ENCODE measurements at places on chromosomes 7 and 10.

DNA sequence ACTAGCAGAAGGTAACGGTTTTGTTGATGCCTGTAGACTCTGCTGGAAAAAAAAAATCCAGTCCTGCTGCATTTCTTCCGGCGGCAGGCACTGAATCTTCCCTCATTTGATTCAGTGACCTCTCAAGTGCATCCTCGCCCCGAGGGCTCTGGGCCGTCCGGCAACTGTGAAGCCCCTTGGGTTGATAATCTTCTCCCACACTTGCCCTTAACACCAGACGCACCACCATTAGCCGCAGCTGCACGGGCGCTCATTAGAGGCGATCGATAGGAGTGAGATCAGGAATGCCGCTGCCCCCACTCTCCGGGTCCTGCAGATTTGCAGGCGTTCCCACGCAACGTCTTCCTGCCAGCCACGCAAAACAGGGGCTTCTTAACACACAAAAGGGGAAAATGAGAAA, 200.0 kb upstream of the MKI67 start:
- DNase-seq = no peak

DNA sequence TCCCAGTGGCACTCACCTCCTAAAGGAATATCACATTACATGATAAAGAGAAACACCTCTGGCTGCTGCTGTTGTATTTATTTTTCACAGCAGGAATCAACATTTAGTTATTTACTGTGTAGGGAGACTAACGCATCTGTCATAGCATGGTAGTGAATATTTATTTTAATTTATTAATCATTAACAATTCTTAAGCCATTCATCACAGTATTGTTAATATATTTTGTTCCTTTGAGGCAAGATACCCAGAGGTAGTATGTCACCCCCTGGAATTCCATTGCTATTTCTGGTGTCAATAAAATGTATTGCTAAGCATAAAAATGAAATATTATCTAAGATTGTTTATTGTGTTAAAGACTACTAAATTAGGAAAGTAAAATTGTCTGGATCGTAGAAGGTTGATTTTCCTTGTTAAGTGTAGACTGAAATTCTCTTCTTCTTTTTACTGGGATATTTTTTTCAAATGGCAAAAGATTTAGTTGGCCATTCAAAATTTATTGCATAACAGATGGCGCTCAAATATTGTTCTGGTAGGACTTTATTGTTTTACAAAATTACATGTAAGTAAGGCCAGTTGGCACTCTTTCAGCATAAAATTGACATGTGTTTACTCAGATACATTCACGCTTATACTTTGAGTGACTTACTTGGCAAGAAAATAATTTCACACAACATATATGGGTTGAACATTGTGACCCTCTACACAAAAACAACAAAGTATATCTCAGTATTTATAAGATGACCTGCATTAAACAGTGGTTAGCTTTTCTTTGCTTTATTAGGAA, 1358.7 kb upstream of the SORCS1 start:
- no peak for DNase-seq

- no peak for DNase-seq
Observed at GRCh38 chr10:13812804-13813203, 226.0 kb downstream of the PRPF18 start.

DNA sequence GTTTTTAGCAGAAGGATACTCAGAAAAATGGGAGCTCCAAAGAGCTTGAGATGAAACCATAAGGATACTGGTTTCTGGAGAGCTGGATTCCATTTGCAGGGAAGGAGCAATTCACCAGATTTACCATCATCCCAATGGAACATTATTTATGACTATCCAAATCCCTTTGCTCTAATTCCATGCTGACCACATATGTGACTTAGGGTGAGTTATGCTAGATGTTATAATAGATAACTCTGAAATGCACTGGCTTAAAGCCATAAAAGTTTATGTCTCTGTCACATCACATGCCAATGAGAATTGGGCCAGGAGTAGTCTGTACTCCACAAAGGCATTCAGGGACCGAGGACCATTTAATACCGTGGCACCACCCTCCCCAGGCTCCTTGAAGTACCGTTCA, 185.2 kb downstream of the SKIDA1 start:
- no peak for DNase-seq

- DNase-seq = no peak
Observed at GRCh38 chr10:70776455-70777005, 8.6 kb downstream of the TBATA start.

- DNase-seq = no peak
Observed at GRCh38 chr7:30278849-30279652, 5.3 kb upstream of the ZNRF2 start.

DNA sequence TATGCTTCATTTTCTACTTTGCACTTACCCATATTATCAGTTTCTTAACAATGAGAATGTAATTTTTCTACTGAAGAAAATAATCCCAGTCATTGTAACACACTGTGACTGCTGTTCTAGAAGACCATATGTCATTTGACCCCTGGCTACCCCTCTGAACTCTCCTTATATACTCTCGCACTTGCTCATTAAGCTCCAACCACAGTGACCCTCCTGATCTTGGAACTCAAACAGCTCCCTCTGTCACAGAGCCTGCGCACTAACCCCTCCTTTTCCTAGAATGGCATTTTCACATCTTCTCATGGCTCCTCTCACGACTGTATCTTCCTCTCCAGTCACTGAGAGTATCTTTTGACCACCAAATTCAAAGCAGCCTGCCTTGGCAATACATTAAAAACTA, 169.7 kb downstream of the CACNA2D1 start:
- no peak for DNase-seq

DNA sequence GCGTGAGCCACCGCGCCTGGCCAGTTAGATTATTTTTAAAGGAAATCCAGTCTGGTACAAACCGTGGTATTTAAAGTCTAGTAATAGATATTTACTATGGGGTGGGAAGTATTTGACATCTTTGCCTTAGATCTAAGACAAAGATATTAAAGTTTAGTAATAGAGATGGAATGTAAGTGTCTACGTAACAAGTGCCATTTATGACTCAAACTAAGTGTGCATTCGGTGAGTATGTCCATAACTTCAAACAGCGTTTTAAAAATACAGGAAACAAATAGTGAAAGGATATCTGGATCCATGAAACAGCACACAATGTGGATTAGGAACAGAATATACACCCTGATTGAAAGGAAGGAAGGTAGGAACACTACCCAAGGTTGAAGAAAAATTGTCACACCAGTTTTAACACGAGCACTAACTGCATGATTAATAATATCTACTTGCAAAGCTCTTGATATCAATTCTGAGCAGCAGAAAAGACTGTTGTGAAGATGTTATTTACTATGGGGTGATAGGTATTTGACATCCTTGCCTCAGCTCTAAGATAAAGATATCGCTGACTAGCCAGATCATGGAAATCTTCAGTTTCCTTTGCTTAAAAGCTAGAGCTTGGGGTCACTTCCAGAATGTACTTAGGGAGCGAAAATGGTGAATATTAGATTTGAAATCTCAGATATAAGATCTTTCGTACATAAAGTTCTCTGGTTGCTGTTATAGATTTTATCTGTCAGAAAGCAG, 48.7 kb downstream of the EPC1 start:
- no peak for DNase-seq

- no peak for DNase-seq
Observed at GRCh38 chr10:71761541-71762113, 11.7 kb downstream of the VSIR start.

DNA sequence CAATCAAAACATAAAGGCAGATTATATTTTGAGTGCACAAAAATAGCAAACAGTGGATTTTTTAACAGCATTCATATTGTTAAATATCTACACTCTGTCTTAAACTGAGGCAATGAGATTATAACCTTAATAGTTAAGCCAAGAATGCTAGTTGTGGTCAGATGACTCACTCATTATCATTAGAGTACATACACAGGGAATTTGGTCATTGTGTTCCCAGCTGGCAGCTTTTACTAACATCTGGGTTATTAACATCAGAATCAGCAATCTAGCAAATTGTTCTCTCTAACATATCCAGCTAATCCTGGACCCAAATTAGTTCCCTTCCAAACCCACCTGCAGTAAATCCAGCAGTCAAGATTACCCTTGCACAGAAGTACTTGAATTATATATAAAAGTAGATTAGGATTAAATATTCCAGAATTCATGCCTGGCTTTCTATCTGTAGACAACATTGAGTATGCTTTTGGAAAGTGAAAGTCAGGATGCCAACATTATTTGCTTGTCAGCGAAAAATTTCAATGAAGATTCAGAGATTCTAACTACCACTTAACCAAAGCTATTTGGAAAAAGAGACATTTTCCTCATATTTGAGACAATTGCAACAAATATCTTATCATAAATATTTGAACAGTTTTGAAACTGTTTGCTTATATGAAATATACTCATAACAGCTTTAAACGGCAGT, 1035.6 kb upstream of the PHF14 start:
- DNase-seq = no peak

DNA sequence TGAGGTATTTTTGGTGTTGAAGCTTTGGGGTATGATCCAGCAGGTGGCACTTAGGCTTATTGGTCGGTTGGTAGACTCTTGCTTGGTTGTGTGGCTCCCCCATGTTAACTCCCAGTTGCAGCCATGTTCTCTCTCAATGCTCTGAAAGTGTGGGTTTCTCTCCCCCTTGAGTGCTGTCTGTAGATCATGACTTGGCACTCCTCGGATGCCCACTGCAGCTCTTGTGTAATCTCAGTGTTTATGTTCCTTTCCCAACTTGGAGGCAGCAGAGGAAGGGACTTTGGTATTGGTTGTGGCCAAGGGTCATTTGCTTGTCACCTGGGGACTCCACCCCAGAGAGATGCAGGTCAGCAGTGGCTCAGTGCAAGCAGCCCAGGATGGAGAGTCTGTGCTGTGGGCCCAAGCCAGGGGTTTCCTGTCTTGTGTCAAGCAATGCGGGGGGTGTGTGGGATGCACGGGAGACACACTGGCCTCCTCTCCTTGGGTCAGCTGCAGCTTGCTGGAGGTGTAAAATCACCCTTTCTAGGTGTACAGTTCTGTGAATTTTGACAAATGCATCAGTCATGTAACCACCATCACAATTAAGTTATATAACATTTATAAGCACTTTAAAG, 36.9 kb downstream of the PIK3CG start:
- no peak for DNase-seq

DNA sequence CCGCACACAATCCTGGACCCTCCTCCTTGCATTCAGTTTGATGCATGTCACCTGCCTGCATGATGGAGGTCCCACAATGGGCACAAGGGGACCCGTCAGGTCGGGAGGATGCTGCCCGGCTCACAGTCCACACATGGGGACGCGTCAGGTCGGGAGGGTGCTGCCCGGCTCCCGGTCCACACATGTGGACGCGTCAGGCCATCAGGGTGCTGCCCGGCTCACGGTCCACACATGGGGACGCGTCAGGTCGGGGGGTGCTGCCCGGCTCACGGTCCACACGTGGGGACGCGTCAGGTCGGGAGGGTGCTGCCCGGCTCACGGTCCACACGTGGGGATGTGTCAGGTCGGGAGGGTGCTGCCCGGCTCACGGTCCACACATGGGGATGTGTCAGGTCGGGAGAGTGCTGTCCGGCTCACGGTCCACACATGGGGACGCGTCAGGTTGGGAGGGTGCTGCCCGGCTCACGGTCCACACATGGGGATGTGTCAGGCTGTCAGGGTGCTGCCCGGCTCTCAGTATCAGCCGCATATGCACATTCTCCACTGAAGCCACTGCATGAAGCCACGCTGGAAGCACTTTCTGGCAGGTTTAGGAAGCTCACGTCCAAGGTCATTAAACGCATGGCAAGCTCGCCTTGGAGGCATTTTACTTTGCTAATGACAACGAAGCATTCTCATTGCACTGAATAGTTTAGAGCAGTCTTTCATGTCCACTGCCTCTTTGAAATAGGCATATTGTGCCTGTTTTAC, 50.3 kb downstream of the DIP2C start:
- DNase-seq = no peak

GRCh38 chr7:32316839-32317238, 173.3 kb downstream of the LSM5 start:
- DNase-seq = no peak

DNA sequence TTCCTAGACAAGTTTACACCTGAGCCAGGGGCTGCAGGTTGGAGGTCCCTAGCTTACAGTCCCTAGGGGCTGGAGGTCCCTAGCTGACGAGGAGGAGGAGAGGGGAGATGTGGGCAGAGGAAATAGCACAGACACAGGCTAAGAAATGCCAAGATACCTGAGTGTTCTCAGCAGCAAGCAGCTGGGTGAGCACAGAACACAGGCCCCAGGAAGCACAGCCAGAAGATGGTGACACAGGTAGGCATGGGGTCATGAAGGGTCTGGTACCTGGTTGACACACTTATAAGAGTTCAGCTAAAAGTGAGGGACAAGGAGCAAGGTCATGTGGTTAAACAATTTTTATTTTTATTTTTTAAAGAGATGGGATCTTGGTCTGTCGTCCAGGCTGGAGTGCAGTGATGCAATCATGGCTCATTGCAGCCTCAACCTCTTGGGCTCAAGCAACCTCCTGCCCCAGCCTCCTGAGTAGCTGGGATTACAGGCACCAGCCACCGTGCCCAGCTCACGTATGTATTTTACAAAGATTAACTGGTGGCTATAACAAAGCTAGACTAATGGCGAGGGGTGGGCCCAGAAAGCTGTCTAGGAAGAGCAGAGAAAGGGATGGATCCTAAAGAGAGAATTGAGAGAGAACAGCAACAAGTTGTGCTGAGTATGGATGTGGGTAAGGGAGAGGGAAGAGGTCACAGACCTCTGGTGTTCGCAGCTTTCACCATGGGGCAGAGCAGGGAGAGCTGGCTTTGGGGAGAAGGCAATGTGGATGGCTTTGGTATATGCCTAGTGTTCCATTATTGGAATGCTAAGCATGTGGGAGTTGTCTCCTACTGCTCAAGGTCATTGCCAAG, 140.3 kb upstream of the KLF14 start:
- DNase-seq = no peak

- no peak for DNase-seq
Observed at GRCh38 chr10:14612873-14613587, 161.7 kb downstream of the FAM107B start.

DNA sequence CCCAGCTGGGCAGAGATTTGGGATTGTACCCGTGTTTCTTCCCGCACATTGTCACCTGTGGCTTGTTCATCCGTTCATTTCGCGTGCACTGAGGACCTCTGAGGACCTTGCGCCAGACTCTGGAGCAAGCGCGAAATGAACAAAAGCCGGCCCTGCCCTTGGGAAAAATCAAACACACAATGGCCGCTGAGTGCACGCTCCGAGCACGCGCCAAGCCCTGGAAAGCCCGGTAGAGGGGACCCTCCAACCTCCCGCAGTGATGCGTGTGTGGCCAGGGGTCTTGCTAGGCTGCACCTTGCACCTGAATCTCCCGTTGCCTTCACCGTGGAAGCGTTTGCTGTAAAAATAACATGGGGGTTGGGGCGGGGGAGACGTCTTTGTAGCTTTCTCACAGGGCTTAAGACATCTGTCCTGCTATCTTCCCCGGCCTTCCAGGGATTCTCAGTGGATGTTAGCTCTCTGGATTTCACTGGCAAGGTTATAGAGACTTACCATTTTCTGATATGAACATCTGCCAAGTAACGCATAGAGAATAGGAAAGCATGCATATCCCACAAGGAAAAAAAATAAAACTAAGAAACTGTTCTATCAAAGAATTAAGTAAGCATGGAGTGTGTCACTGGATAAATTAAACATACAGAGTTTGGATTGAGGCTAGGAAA, 37.3 kb downstream of the ZNF777 start:
- DNase-seq = no peak

Measured in SIG-M5 (cell line).